ENCODE measurements at places on chromosomes 5 and 9. TPM values are rescaled to one million over a fixed set of nuclear protein-coding genes. Genes with fewer than 3 reads are reported as not detected.

The IFNA2 gene
- total RNA-seq: not detected

DNA sequence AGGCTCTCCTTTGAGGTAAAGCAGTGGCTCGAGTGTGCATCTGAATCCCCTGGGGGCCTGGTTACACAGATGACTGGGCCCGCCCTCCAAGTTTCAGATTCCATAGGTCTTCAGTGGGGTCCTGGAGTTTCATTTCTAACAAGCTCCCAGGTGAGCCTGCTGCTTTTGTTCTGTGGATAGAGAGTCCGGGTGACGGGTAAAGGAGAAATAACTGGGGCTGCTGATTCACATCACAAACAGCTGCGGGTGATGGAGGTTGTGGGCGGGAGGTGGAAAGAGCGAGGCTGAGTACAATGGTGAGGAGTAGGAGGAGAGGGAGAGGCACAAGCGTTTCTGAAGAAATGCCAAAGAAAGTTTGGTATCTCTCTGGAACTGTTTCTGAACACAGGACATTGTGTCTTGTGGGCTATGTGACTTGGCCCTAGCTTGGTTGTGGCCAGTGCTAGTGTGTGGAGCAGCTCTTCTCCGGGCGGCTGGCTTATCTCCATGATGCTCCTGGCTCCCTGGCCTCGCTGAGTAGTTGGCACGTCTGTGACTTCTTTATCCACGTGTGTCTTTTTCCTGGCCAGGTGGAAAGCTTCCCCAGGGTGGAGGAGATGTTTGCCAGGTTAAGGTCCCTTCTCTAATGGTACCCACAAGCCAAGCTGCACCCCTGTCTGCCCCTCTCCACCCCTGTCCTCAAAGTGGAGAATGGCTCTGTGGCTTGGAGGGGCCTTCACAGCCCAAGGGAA lies 61.7 kb downstream of the HSPA4 start:
- DNase-seq: no peak

The TNFSF8 gene
- 1.0 TPM for total RNA-seq

- DNase-seq: no peak
Measured at GRCh38 chr5:113489299-113489698, 1.0 kb upstream of the MCC start.

GRCh38 chr5:30413540-30413939 lies 779.9 kb upstream of the CDH6 start:
- no peak for DNase-seq

The RIGI gene
- total RNA-seq: 24.7 TPM

DNA sequence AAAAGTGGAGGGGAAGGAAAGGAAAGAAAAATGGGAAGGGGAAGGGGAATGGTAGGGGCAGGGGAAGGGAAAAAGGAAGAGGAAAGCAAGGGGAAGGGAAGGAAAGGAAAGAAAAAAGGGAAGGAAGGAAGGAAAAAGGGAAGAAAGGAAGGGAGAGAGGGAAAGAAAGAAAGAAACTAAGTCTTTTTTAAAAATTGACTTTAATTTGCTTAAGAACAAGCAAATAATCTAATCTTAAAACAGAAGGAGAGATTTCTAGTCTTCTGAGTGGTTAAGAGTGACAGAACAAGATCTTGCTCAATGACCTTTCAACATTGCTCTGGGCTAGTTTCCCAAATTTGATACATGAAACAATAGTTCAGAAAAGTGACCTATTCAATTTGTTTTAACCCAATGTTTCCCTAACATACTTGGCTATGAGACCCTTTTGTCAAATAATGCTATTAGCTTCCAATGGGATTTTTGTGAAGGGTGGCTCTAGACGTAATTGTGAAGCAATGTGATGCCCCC lies 33.4 kb upstream of the GLIS3 start:
- no peak for DNase-seq

GRCh38 chr9:130110596-130111021 lies 56.9 kb downstream of the GPR107 start:
- DNase-seq: no peak

DNA sequence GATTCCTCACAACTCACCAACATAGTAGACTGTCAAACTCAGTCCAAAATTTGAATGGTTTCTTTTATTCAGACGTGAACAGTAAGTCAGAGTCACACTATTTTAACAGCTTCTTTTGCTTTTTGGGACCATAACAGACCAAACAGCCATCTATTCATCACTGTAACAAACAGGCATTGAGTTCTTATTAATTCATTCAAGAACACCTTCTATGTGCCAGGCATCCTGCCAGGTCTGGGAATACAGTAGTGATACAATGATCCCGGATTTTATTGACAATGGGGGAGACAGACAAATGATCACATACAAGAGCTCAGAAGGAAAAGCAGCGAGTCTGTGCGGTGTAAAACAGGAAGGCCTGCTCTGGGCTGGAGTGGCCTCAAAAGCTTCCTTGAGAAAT lies 153.3 kb upstream of the ERCC6L2 start:
- peak; percentile 59 for DNase-seq

- DNase-seq: no peak
Measured at GRCh38 chr5:77231471-77232138, 21.1 kb downstream of the PDE8B start.

The NEUROG1 gene
- total RNA-seq: not detected

DNA sequence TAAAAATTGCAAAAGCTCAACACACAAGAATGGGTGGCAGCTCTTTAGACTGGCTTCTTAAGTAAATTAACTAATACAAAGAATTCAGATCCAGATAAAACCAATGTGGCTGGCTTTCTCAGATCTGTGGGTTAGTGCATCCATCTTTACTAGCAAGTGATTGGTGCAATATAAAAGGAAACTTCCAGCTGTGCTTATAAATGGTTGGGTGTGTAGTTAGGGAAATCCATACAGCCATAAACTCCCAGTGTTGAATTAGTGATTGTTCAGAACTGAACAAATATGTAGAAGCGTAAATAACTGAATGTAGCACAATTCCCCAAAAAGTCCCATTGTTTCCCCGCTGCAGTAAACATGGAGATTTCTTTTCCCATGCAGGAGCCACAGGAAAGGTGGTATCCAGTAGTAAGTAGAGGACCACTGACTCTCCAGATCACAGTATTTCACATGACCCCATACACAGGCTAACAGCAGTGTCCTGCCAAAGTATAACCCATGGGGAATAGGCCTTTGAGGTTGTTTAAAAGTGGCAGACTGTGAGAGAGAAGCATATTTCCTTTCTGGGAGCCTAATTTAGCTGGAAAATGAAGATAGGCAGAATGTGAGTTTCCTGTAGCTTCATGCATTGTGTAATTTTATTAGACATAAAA lies 173.1 kb upstream of the SLC12A2 start:
- no peak for DNase-seq

- no peak for DNase-seq
Measured at GRCh38 chr9:123631862-123632261, 275.9 kb downstream of the CRB2 start.

The FOXD4L6 gene
- total RNA-seq: not detected

- no peak for DNase-seq
Measured at GRCh38 chr5:176466245-176466871, 18.2 kb downstream of the FAF2 start.

DNA sequence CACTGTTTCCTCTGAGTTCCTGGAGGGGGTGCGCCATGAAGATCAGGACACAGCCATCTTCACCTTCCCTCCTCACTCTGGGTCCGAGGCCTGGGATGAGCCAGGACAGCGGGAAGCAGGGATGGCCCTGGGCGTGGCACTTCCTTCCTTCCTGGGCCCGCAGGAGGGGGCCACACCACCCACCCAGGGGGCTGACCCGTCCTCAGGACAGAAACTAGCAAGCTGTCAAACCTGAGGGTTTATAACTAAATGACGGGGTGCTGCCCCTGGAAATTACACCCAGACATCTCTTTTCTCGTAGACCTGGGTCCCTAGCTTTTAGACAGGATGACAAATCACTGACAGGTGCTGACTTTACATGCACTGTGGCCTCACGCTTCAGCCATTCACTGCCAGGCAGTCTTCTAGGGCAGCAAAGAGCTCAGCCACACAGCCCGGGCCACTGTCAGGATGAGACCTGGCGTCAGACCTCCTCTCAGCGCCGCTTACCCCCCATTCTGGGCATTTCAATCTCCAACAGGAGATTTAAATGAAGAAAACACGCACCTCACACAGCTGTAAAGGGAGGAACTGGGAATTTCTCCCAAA lies 8.1 kb downstream of the FCN2 start:
- DNase-seq: no peak

DNA sequence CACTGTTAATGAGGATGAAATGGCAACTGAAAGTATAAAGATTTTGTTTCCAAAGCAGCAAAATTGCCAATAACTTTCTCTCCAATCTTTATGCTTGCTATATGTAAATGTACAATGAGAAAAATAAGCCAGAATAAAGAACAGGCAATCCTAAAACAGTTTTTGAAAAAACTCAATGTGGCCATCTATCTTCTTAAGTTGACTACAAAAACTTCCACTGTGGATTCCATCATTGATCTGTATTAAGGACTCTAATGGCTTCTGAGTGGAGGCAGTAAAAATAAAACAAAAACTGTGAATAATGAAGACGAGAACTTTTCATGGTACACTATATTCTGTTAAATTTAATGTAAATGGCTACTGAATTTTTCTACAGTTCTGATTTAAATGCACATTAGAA lies 382.9 kb downstream of the TMEM232 start:
- no peak for DNase-seq

DNA sequence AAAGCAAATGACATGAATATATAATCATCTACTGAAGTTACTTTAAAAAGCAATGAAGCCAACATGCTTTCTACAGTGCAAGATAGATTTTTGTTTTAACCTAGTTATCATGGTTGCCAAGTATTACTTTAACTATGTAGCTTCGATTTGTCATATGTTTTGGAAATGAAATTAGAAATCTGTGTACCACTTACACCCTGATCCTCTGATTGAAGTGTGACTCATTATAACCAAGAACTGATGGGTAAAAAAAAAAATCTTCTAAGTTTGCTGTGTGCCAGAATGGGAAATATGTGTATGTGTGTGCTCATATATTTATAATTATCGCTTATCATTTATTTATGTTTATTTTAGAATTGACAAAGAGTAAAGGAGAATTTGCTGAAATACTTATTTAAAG lies 9.1 kb upstream of the CDC42SE2 start:
- DNase-seq: no peak

The TMCO6 gene
- total RNA-seq: 11.4 TPM

The ANKRD18A gene
- total RNA-seq: 12.2 TPM

DNA sequence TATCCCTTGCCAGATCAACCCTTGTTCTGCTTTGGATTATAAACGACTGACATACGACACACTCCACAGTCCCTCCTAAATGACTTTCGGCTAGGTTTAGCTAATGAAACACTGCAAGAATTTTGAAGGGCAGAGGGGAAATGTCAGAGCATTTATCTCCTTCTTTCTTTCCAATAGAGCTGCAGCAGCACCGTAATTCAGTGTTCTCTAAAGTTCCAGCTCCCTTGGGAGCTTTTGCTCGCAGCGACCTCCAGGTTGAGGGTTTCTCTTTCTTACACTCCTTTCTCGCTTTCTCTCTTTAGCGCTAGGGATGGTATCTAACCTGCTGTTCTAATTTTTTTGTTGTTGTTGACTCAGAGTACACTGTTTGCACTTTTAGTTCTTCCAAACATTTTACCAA lies 467.1 kb upstream of the ST8SIA4 start:
- no peak for DNase-seq

- no peak for DNase-seq
Measured at GRCh38 chr9:38697776-38698300, 22.1 kb downstream of the FAM240B start.

- no peak for DNase-seq
Measured at GRCh38 chr9:113361304-113362018, 12.1 kb downstream of the BSPRY start.

DNA sequence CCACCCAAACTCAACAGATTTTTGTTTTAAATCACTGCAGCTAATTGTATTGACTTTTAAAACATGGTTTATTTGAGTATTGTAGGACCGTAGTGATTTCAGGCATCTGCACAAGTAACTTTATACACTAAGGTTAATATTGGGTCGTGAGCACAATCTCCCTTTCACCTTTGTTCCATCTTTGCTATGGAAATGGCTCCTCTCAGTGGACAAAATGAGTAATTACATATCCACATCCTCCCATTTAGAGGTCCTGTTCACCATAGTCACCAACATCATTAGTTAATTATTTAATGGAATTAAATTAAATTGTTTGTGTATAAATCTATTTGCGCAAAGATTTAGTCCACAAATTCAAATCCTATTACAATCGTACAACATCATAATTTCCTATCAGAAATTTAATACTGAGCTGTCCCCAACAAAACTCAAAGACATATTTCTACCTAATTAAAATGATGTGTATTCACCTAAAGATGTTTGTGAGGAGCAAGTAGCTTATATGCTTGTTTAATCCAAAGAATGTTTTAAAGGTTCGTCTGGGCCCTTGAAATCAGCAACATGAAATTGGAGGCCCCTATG lies 173.0 kb upstream of the DAPK1 start:
- no peak for DNase-seq

DNA sequence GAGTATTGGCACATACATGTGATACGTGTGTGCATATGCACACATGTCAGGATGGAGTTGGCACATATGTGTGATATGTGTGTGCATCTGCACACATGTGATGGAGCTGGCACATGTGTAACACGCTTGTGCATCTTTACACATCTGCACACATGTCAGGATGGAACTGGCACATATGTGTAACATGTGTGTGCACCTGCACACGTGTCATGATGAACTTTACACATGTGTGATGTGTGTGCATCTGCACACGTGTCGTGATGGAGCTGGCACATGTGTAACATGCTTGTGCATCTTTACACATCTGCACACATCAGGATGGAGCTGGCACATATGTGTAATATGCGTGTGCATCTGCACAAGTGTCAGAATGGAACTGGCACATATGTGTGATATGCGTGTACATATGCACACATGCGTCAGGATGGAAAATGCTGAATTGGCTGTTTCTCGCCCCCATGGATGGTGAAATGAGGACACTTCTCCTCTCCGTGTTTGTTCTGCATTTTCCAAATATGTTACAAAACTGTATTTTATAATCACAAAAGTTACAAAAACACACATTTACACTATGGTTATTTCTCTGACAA lies 16.3 kb upstream of the SLC6A19 start:
- no peak for DNase-seq

DNA sequence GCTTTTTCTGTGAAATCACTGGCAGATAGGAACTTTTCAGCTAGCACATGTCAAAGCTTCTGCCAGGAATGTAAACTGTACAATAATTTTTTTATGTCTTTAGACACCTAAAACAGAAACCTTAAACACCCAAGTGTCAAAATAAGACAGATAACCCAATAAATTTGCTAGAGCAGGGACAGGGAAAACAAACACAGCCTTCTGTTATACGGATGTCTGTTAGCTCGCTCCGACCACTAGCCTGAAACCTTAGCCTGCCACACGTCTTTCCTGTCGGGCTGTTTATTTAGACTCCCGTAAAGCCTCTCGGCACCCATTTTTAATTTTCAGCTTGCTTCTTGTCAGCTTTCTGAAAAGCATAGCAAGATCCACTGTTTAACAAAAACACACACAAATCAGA lies 355.4 kb upstream of the SLC24A2 start:
- DNase-seq: no peak

The ENTPD8 gene
- 120 TPM for total RNA-seq

The DAB2 gene
- 38.5 TPM for total RNA-seq

DNA sequence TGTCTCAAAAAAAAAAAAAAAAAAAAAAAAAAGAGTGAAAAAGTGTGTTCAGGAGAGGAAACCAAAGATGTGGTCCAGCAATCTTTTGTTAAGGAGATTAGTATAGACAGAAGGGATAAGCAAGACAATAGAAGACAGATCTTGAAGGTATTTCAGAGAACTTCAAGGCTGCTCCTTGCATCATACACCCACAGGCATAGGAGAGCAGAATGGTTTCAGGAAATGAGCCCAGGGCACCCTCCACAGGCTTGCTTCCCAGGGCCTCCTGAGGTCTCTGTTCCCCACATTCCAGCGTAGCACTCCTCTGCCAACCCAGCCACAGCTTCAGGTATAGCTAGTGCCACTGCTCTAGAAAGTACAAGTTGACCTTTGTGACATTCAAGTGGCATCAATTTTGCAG lies 65.8 kb downstream of the FSTL4 start:
- DNase-seq: no peak

Data from left colon (tissue), 2 donors.